ENCODE measurements at places on chromosomes 13 and 19.

DNA sequence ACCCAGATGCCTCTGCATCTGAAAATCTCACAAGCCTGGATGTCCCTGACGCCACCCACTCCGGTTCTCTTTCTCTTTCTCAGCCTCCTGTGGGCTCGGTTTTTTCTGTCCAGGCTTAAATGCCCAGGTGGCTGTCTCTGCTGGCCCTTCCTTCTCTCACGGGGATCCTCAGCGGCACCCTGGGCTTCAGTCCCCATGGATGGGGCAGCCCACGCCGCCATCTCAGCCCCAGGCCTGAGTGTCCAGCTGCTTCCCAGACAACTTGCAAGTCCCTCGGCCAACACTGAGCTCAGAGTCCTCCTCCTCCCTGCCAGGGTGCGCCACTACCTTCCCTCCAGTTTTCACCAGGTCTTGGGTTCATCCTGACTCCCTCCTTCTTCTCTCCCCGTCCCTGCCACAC is 6.4 kb downstream of the FBN3 start:
- DNase-seq: no peak

DNA sequence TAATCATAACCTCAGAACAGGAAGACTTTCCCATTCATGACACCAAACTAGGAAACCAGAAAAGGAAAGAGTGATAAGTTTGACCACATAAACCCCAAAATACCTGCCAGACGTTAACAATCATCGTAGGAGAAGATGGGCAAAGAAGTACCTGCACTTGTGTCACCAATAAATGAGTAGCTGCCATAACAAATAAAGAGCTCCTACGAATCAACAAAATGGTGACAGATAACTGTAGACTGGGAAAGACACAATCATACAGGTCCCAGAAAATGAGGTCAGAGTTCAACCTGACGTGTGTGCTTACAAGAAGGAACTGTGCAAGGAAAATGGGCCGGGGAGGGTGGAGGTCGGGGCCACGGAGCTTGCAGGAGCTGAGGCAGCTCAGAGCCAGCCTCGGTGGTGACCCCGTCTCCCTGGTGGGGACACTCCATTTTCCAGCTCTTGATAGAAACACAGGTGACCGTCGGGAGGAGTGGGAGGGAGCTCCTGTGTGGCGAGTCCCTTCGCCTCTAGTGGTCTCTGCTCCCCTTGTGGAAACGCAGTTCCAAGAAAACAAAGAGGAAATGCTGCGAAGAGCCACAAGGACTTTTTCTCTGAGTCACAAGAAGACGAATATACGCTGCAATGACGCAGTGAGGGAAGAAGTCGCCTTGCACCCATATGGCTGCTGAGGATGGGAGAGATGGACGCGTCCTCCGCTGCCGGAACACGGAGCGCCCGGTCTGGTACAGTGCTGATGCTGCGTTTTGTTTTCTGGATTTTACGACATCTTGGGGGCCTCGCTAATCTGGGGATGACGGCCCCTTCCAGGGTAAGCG is 9.5 kb downstream of the PIP5K1C start:
- no peak for DNase-seq

GRCh38 chr13:48578516-48579164 is 45.8 kb upstream of the RCBTB2 start:
- DNase-seq: no peak

- no peak for DNase-seq
These were observed 2.5 kb downstream of the FTL start for GRCh38 chr19:48967346-48968178.

DNA sequence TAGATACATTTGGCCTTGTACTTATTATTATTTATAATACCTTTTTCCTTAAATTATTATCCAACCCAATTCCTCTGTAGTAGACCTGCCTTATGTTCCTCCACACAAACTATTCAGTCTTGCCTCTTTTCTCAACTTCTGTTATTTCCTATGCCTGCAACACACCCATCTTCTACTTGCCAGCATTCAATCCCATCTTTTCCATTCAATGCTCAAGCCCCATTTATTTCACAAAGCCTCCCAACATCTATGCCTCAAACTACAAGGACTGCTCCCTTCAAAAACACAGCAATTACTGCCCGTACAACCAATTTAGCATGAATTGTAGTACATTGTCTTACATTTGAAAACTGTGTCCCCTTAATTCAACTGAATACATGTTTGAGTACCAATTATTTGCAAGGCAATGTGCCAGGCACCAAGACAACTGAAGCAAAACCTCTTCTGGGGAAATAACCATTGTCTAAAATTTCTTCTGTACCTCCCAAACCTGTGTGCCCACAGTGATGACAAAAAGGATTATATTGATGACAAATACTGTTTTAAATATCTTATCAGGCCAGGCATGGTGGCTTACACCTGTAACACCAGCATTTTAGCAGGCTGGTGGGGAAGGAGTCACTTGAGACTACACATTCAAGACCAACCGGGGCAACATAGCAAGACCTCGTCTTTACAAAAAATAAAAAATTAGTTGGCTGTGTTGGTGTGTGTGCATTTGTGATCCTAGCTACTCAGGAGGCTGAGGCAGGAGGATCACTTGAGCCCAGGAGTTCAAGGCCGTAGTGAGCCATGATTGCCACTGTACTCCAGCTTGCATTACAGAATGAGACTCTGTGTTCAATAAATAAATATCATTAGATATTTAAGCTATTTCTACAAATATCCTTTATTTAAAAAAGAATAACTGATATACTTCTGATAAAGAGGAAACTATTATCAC is 35.1 kb downstream of the ELF1 start:
- peak; percentile 59 for DNase-seq

DNA sequence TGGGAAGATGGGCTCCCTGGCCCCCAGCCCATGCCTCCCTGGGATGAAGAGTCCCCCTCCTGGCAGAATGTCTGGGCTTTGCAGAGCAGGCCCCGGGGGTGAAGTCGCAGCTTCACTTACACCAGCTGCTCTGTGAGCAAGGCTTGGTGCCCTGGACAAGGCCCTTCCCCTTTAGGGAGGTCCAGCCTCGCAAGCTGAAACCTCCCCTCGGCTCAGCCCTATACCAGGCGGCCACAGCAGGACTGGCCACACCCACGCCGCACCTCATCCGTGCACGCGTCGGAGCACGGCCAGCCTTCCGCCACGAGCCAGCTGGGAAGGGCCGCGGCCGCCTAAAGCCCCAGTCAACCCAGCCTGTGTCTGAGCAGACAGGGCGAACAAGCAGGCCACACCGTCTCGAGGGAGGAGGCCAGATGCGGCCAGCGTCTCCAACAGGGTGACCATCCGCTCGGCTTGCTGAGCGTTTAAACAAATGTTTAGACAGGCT is 83.2 kb upstream of the MCF2L start:
- no peak for DNase-seq

DNA sequence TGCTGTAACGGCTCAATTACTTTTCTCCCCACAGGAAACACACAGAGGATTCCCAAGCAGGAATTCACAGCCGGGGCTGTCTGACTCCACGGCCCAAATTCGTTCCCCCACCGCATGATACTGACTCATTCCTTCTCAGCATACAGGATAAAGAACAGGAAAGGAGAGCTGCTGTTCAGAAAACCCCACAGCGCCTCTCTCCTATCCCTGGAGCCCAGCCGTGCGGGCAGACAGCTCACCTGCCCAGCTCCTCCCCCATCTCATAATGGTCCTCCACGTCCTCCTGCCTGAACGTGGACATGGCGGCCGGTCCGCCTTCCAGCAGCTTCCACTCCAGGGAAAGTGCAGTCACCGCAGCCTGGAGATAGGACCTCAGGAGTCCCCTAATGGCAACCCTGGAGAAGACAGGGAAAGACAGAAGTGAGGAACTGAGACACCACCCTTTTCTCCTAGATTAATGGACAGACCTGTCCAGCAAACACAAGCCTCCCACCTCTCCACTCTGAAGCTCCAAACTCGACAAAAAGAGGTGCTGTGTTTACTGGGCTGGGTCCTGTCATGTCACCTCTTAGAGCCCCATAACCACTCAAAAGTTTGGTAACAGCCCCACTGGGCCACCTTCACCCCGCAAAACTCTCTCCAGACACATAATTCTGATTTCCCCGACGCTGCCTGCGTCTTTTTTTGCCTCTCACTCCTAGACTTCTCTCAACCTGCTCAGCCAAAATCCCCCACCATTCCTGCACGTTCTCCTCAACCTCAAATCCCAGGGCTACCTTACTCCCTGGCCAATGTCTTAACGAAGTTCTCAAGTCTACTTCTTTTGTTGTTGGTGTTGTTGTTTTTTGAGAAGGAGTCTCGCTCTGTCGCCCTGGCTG is 1.2 kb downstream of the DAPK3 start:
- no peak for DNase-seq

GRCh38 chr19:7997809-7998480 is 7.5 kb downstream of the ELAVL1 start:
- DNase-seq: no peak

DNA sequence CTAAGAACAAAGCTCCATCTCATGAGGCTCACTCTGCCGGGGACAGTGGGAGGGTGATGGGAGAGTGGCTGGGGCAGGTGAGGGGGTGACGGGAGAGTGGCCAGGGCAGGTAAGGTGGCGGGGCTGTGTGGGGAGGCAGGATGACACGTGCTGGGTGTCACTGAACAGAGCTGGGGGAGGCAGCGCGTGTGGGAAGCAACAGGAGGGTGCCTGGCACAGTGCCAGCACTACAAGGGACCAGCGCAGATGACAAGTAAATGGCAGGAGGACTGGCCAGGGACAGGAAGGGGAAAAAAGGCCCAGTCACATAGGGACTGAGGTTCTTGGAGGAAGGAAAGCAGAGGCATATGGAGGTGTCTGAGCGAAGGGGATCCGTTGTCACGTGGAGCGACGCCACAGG is 129.9 kb downstream of the RNF17 start:
- no peak for DNase-seq

DNA sequence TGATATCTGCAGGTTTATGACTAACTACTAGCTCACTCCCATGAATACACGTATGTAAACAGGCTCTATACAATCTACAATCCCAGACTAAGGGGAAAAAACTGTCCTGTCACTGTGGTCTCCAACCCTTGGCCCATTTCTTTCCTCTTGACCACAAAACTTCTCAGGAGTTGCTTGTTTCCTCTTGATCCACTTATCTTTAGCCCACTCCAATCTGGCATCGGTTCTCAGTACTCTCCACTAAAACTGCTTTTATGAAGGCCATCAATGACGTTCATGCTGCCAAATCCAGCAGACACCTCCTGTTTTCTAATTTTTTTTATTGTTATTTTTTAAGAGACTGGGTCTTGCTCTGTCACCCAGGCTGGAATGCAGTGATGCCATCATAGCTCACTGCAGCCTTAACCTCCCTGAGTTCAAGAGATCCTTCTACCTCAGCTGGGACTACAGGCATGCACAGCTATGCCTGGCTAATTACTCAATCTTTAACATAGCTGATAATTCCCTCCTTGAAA is 31.9 kb upstream of the USPL1 start:
- DNase-seq: no peak

- no peak for DNase-seq
These were observed 85.6 kb upstream of the KLF5 start for GRCh38 chr13:72973234-72973633.

DNA sequence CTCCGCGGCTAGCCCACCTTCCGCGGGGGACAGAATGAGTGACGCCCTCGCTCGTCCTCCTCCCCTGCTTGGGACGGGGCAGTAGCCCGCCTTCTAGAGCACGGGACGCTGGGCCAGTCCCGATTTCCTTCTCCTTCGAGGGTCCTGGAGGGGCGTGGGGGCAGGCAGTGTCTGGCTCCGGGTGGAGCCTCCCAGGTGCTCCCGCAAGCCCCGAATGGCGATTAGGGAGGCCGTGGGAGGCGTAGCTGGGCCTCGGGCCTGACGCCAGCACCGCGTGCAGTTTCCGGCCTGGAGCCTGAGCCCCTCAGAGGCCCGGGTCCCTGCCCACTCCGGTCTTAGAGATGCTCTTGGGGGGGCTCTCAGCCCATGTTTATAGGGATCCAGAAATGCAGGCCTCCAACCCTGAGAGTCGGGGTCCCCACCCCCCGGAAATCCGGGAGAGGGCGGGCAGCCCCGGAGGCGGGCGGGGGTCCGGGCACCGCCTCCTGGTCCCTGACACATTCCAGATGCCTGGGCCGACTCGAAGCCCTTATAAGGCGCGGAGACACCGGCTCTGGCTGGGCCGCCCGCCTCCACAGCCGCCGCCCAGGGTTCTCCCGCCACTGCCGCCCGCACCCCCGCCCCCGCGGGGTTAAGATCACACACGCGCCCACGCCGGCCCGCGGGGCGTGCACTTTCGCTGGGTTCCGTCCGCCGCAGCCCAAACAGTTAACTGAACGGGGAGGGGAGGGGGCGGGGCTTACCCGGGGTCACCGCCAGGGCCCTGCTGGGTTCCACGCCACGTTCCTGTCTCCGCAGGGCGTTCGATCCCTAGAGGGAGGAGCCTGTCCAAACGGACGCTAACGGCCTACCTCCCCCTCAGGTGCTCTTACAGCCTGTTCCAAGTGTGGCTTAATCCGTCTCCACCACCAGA is 1.5 kb downstream of the MYADM start:
- DNase-seq: no peak

DNA sequence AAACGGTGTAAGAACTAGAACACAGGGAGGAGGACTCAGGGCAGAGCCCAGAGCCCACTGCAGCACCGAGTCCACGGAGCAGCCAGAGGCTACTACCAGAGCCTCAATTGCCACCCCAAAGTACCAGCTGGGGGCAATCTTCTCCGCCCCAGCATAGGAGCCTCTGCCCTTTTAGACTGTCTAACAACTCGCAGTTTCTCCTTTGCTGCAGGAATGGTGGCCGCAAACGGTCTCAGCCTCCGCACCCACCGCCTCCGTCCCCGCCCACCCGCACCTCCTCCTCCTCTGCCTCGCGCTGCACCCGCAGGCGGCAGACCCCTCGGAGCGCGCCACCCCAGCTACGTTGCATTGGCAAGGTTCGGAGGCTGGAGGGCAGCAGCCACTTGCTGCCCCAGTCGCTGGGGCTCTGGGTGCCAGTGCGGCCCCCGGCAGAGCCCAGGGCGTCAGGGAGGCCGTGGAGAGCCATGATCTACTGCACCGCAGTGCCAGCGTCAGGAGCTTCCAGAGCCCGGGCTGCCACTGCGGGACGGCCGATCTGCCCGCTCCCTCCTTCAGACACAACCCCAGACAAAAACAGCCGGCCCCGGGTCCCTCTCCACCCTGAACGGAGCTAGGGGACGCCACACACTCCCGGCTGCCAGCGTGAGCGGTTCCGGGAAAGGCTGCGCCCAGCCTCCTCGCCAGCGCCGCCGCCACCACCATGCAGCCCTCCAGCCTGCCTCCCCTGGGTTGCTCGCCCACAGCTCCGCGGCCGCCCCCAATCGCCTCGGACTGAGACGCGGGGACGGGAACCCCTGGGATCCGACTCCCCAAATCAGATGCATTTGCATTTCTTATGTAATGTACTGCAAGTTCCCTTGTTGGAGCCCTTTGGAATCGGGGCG is 1.8 kb downstream of the FGF14 start:
- no peak for DNase-seq

DNA sequence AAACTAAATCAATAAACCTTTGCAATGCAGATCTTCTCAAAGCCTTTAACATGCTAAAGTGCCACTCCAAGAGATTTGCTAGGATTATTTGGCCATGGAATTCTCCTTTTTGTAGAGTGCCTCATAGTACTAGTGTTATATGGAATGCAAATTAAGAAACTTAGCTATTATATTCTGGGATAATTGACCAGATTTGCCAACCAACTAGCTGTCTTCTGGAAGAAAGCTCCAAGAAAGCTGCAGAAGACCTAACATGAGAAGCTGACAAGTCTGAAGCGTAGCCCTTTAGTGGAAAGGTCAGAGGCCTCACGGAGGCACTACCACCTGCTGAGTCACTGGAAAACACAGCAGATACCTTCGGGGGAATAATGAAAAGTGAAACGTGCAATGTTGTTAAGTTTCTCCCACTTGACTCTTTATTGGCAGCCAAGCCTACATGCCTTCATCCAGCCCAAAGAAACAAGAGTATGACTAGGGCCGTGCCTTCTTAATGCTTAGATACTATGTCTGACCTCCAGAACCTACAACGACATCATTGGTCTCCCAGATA is 29.8 kb upstream of the KATNAL1 start:
- no peak for DNase-seq

GRCh38 chr19:13024126-13024950 is 29.1 kb downstream of the NFIX start:
- DNase-seq: no peak

Data from NCI-H1436 (cell line).